ENCODE measurements at places on chromosomes 5 and 9.

- DNase-seq, result peak; percentile 18
Measured at GRCh38 chr9:80934095-80934494, 755.3 kb downstream of the TLE1 start.

- peak; percentile 83 for DNase-seq
Measured at GRCh38 chr9:96413302-96414221, 4.6 kb downstream of the ZNF367 start.

DNA sequence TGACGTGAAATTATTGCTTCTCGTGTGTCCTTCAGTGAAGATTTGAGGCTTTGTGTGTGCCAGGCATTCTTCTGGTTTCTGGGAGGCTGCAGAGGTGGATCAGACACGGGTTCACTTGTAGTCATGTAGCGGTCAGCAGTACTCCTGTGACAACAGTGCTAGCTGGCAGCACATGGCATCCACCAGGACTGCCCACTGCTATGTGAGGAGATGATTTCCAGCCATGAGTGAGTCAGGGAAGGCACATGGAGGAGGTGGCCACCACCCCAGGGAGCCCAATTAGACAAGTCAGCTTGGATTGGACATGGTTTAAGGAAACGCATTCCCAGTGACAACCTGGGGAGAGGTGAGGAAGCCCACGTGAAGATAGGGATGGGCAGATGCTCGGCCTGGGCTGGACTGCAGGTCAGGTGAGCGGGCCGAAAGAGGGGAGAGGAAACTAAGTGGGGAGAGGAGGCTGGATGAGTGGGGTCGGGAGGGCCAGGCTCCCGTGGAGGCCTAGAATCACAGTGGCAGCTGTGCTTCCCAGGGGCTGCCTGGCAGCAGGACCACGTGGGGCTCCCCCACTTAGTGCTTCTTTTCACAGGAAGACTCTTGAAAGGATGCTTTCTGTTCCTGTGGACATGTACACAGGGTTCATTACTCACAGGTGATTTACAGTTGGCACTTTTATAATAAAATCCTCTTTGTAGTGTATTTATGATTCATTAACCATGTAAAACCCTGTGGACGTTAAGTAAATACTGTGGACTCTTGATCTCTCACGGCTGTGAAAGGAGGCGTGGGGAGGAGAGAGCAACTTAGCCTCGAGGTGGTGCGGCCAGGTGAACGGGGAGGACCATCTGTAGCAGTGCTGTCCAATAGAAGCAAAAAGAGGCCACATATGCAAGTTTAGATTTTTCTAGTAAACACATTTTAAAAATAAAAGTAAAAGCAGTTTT, 80.0 kb upstream of the OTULINL start:
- DNase-seq, result no peak

- DNase-seq, result no peak
Measured at GRCh38 chr9:24242576-24242975, 303.1 kb downstream of the IZUMO3 start.

- peak; percentile 90 for DNase-seq
Measured at GRCh38 chr5:39700523-39700922, 275.7 kb upstream of the DAB2 start.

GRCh38 chr9:109437286-109437685, 60.8 kb downstream of the PTPN3 start:
- DNase-seq, result peak; percentile 87

DNA sequence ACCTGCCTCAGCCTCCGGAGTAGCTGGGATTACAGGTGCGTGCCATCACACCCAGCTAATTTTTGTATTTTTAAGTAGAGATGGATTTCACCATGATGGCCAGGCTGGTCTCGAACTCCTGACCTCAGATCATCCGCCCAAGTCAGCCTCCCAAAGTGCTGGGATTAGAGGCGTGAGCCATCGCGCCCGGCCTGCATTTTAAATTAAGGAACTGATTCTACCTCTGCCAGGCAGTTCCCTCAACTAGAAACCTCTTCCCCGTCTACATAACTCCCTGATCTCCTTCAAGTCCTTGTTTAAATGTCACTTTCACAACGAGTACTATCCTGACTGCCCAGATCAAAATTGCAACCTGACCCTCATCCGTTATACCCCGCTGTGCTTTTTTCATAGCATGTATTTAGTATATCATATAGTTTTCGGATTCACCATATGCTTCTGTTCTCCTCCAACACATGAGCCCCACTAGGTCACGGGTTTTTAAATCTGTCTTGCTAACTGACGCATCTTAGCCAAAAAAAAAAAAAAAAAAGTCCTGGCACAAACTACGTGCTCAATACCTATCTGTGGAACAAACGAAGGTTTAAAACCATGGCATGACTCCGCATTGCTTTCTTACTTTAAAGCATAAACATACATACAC, 858 bp upstream of the SOWAHA start:
- DNase-seq, result peak; percentile 94

DNA sequence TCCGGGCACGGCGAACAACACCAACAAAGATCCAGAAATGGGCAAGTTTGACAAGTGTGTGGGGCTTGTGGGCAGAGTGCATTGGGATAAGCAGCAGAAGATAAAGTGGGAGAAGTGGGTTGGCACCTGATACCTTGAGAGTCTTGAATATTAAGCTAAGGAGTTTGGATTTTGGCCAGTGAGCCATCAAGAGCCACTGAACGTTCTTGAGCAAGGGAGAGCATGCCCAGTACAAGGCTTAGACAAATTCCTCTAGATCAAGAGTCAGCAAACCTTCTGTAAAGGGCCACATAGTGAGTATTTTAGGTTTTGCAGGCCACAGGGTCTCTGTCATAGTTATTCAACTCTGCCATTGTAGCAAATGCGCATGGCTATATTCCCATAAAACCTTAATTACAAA, 26.6 kb upstream of the TRMT10B start:
- DNase-seq, result no peak

DNA sequence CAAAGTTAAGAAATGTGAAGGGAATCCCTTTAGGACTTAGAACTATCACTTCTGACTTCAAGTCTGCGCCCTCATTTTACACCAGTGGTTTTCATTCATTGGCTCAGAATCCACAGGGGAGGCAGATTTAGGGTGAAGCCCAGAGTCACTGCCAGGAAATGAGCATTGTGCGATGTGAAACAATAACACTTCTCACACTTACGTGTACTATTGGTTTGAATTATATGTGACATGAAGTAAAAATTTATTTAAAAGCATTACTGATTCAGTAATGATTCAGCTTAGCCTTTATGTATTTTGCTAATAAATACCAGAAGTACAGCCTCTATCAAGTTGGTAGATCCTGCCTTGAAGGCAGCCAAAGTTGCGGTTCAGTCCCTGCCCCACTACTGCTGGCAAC, 98.6 kb downstream of the PAM start:
- DNase-seq, result no peak

GRCh38 chr9:78544230-78544629, 247.3 kb downstream of the PSAT1 start:
- no peak for DNase-seq

DNA sequence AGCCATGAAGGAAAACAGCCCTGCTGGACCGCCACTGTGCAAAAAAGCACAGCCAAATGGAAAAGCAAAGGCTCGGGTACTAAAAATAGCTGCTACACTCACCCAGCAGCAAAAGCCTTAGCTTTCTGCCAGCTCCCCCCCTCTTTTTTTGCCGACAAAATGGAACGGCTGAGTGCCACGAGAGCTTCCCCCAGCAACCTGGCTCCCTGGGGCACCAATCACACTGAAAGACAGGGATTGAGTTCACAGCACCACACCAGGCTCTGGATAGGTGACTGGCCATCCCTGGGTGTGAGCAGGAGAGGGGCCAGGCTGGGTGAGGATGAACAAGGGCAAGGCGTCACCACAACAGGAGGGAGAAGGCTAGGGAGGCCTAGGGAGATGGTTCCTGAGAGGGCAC, 66.7 kb downstream of the SIL1 start:
- no peak for DNase-seq

GRCh38 chr5:180557217-180557809, 34.0 kb downstream of the SCGB3A1 start:
- DNase-seq, result no peak

DNA sequence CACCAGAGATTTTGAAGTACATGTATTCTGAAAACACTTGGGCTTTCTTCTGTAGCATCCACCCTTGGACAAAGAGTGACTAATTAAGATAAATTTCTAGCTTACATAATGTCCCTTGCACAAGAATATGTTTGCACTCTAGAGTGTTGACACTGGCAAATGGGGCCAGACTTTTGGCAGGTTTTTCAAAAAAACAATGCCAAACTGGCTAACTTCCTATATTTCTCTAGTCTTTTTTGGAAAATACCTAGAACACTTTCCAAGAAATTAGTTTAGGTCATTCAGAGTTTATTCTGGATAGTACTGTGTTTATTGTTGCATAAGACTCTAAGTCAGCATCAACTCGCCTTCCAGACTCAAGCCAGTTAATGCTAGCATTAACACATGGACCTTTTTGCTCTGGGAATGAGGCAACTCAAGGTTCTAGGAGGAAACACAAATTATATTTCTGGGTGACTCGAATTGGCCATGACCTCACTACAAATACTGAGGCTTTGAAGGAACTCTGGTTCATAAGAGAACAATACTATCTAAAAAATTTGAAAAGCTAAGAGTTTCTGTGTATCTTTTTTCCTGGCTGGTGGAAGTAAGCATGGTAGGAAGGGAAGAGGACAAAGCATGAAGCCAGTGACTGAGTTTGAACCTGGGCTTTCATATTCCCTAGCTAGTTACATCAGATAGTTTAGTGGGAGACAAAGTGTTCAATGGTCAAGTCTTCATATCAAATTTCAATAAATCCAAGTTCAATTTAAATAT, 101.6 kb downstream of the NREP start:
- peak; percentile 47 for DNase-seq

GRCh38 chr5:74660140-74660539, 19.6 kb upstream of the ENC1 start:
- no peak for DNase-seq

DNA sequence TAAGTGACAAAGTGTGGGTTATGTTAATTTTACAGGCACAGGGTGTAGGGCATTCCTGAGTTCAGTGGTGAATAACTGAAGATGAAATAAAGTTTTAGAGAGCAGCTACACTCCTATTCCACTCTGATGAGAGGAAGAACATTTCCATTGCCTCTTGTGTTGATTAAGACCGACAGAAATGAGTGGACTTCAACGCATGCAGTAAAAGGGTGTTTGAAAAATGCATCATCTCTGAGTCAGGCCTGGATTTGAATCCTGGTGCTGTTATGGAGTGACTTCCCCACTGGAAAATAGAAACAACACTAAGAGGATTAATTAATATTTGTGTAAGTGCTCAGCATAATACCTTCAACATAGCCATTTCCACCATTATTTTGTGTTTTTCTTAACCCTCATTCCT, 86.3 kb downstream of the PRR16 start:
- DNase-seq, result no peak

- no peak for DNase-seq
Measured at GRCh38 chr9:30078195-30078594, 2306.2 kb upstream of the ACO1 start.

- DNase-seq, result peak; percentile 89
Measured at GRCh38 chr5:36701085-36701698, 94.8 kb downstream of the SLC1A3 start.

DNA sequence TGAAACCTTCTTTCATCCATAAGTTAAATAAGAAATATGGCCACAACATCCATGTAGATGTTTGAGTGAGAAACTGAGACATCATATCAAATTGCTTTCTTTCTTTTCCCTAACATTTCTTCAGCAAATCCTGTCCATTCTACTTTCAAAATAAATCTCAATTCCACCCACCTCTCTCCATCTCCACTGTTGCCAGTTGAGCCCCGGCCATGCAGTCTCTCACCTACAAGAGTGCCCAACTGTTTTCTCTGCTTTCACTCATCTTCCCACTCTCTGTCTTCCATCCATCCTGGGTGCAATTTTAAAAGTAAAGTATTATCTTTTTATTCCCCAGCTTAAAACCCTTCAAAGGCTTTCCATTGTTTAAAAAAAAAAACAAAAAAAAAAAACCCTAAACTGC, 260.4 kb downstream of the DEPDC1B start:
- DNase-seq, result no peak

DNA sequence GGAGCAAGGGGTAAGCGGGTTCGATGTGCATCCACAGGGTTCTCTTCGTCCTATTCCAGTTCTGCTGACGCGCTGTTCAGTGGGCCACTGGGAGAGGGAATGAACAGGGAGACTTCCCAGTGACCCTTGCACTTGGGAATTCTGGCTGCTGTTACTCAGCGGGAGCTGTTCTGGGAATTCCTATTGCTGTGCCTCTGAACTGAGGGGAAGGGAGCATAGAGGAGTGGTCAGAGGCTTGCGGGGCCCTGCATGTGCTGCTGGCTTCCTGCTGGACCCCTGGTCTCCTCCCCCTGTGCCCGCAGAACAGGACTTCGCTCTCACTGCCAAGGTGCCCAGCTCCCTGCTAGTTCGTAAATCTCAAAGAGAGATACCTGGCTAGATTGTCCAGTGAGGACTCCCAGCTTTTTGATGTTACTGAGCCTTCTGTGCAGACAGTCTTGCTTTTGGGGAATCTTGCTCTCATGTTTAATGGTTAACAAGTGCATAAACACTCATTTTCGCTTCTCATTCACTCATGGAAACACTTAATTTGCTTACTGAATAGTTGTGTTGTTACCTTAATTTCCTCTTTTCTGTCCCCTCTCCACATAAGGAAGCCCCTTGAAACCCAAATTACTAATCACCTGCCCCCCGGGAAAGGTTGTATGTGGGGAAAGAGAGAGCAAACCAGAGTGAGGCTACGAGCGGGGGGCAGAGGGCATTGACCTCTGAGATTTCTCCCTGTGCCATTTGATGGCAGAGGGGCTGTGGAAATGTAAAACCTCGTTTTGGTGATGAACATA, 5.9 kb downstream of the TRIO start:
- no peak for DNase-seq

- no peak for DNase-seq
Measured at GRCh38 chr9:105900123-105900522, 205.8 kb downstream of the TMEM38B start.
